ENCODE measurements at places on chromosomes 11 and 22.

- DNase-seq: no peak
Observed at GRCh38 chr11:96137373-96137772, 205.6 kb downstream of the MAML2 start.

DNA sequence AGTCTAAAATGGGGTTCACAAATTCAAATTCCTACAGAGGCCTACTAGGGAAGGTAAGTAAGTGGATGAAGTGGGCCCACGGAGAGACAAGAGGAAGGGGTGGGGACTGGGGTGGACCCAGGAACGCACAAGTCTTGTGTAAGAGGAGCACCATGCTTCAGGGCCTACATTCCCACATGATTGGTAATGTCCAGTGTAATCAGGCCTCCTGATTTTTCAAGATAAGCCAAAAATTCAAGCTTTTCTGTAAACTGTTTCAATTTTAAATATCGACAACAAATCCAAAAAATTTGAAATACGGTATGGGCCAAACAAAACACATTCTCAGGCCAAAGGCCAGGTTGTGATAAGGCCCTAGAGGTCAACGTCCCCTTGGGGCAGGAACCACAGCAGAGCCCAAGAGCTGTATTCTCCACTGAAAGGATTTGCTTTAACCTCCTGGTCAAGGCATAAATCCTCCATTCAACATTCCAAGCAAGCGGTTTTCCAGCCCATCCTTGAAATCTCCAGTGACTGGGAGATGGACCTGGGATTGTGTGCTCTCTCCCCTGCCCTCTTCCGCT lies 116.4 kb downstream of the TRIM29 start:
- DNase-seq: no peak

- no peak for DNase-seq
Observed at GRCh38 chr11:127628458-127628785, 627.9 kb upstream of the KIRREL3 start.

- peak; percentile 70 for DNase-seq
Observed at GRCh38 chr11:355581-356458, 13.5 kb upstream of the B4GALNT4 start.

- no peak for DNase-seq
Observed at GRCh38 chr11:94885581-94885980, 87.8 kb downstream of the CWC15 start.

GRCh38 chr22:50489363-50490243 lies 2.9 kb downstream of the MIOX start:
- no peak for DNase-seq

GRCh38 chr22:39316440-39317083 lies 2.9 kb downstream of the RPL3 start:
- DNase-seq: peak; percentile 70

GRCh38 chr11:127506126-127506525 lies 505.6 kb upstream of the KIRREL3 start:
- DNase-seq: no peak

DNA sequence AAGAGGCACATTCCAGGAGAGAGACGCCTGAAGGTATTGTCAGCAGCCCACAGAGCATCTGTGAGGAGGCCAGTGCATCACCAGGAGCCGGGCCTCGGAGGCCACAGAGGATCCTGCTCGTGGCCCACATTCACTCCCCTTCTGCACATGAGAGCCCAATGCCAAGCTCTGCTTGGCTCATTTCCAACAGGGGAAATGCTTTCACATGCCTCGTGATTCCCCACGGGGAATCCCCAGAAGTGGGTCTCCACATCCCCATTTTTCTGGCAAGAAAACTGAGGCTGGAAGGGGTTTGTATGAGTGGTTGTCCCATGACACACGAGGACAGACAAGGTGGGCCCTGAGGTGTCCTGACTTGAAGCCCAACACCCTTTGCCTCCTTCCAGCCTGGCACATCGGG lies 34.4 kb downstream of the TP53I11 start:
- no peak for DNase-seq

DNA sequence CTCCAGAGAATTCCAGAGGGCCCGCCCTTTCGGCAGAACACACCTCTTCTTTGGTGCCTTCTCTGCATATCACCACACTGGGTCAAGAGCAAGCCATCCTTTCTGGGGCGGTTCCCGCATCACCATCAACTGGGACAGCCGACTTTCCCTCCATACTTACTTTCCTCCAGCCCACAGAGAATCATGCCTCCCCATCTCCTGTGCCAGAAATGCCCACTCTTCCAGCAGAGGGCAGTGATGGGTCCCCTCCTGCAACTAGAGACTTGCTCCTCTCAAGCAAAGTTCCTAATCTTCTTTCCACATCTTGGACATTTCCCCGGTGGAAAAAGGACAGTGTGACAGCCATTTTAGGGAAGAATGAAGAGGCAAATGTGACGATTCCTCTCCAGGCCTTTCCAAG lies 157.7 kb downstream of the C11orf91 start:
- DNase-seq: peak; percentile 58

DNA sequence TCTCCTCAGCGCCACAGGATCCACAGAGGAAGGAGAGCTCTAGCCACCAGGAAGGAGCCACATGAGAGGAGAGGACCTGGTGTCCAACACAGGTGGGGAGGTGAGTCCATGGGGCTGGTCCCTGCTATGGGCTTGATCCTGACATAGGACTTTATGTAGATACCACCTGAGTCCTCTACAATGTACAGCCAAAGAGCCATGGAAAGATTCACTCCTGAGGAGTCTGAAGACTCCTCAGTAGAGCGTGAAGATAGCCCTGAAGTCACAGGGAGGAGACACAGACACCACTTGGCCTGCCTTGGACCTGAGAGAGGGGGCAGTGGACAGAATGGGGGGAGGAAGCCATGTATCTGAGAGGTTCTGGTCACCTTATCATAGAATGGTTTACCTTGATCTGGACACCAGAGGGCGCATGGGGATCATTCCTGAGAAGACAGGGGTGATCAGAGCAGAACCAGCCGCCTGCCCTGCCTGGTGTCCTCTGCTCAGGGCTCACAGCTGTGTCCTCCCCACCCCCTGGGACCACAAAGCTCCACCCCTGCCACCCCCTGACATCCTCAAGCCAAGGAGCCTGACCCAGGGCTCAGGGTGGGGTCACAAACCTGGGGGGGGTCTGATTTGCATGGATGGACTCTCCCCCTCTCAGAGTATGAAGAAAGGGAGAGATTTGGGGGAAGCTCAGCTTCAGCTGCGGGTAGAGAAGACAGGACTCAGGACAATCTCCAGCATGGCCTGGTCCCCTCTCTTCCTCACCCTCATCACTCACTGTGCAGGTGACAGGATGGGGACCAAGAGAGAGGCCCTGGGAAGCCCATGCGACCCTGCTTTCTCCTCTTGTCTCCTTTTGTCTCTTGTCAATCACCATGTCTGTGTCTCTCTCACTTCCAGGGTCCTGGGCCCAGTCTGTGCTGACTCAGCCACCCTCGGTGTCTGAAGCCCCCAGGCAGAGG lies 77.0 kb downstream of the ZNF280B start:
- peak; percentile 83 for DNase-seq

GRCh38 chr11:1934335-1935155 lies 12.6 kb upstream of the MRPL23 start:
- DNase-seq: no peak

Measured in germinal center (tissue), 1 donor.